ENCODE measurements at places on chromosomes 3 and 15. TPM values are rescaled to one million over a fixed set of nuclear protein-coding genes. Genes with fewer than 3 reads are reported as not detected.

Gene ADGRG7
- total RNA-seq: not detected

Gene CISH
- 351 TPM for total RNA-seq

Gene KLHL40
- total RNA-seq: not detected

Gene ITIH1
- not detected for total RNA-seq

Gene ZNF860
- total RNA-seq: 1.8 TPM

DNA sequence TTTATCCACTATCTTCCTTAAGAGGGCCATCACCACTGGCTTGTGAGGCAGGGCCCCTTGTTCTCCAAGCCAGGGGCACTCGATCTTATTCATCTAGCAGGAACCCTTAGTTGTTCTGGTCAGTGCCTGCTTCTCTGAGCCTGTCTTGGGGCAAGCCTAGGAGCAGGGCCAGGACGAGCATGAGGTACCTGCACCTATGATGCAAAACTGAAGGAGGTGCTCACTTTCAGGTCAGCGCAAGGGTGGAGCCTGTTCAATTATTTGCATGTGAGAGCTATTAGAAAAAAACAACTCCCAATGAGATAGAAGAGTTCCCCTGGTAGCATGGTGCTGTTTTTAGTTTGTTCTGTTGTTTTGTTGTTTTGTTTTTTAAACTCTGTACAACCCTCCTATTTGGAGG, 5.0 kb upstream of the CD276 start:
- no peaks in the 10 kb centered on the region for H3K36me3 ChIP-seq
- H3K27ac ChIP-seq: no peak overlapping the region
- H3K4me1 ChIP-seq: peaks cover 25% of the 10 kb centered on the region
- H3K4me3 ChIP-seq: no peak overlapping the region
- H3K27me3 ChIP-seq: peaks cover 20% of the 10 kb centered on the region

GRCh38 chr3:18888370-18888769, 259.9 kb upstream of the KCNH8 start:
- peaks cover 3% of the 10 kb centered on the region for H3K27me3 ChIP-seq
- no peak overlapping the region for H3K27ac ChIP-seq
- no peak for DNase-seq
- no peak overlapping the region for H3K4me3 ChIP-seq
- H3K4me1 ChIP-seq: peaks cover 30% of the 10 kb centered on the region

DNA sequence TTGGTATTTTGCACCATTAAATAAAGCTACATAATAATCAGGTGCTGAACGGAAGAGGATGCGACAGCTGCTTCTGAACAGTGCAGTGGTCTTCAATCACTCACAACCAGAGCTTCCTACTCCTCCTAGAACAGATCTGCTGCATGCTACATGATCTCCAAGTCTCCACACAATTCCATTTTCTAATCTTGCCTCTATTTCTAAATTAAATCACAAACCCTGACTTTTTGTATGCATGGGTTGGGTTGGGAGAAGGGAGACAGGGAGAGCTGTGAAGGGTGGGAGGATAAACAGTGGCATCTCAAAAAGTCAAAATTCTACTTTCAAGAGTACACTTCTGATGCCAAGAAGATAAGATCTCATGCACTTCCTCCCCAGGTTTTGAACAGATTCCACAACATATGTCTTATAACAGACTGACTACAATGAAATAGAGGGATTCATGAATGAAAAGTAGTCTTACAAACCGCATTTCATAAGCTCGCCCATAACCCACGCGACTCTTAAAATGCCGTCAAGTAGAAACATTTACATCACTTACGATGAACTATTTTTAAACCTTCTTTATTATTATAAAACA, 57.2 kb downstream of the CHSY1 start:
- H3K4me1 ChIP-seq: peaks cover 88% of the 10 kb centered on the region
- peak overlapping the region; percentile 66 for H3K27ac ChIP-seq
- no peaks in the 10 kb centered on the region for H3K27me3 ChIP-seq
- peaks cover 57% of the 10 kb centered on the region for H3K36me3 ChIP-seq

GRCh38 chr3:116039651-116039985, 405.7 kb downstream of the LSAMP start:
- no peak overlapping the region for H3K4me3 ChIP-seq
- no peaks in the 10 kb centered on the region for H3K36me3 ChIP-seq
- DNase-seq: no peak
- H3K27ac ChIP-seq: no peak overlapping the region

DNA sequence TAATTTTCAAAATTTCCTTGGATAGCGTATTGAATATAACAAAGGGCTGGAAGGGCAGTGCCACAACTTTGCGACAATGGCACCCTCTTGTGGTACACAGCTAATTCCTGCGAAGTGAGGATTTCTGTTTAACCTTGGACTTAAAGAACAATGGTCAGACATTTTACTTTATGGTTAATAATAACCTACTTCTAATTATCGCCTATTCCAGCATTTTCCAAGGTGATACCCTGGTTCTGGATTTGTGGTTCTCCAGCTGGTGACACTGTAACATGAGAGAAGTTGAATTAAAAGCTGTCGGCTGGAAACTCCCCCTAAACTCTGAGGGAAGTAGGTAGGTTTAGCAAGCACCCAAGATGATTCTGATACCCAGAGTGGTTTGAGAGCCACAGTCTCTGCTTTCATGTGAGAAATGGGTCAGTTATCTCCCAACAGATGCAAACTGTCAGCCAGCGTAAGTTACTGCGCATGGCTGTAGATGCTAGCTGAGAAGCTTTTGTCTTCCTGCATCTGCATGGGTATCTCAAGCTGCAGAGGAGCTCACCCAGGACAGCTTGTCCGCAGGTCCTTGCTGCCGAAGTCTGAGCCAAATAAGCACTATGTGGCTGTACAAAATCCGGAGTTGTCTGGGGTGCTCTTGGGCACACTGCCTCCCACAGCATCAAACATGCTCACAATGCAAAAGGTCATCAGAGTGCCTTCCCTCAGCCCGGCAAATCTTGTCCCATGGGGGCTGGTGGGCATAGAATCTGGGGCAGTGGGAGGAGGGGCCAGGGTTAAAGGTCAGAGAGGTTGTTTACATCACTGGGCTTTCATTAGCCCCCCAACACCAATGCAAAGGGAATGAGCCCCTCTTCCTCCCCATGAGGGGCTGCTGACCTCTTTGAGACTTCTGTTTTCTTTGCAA, 6.6 kb upstream of the CHSY1 start:
- H3K4me1 ChIP-seq: peaks cover 27% of the 10 kb centered on the region
- no peak overlapping the region for H3K4me3 ChIP-seq
- peaks cover 16% of the 10 kb centered on the region for H3K27me3 ChIP-seq
- no peaks in the 10 kb centered on the region for H3K36me3 ChIP-seq

GRCh38 chr15:34610354-34610753, 26.9 kb upstream of the GOLGA8B start:
- H3K36me3 ChIP-seq: no peaks in the 10 kb centered on the region
- peaks cover 13% of the 10 kb centered on the region for H3K4me1 ChIP-seq
- no peak overlapping the region for H3K4me3 ChIP-seq
- no peak overlapping the region for H3K27ac ChIP-seq

DNA sequence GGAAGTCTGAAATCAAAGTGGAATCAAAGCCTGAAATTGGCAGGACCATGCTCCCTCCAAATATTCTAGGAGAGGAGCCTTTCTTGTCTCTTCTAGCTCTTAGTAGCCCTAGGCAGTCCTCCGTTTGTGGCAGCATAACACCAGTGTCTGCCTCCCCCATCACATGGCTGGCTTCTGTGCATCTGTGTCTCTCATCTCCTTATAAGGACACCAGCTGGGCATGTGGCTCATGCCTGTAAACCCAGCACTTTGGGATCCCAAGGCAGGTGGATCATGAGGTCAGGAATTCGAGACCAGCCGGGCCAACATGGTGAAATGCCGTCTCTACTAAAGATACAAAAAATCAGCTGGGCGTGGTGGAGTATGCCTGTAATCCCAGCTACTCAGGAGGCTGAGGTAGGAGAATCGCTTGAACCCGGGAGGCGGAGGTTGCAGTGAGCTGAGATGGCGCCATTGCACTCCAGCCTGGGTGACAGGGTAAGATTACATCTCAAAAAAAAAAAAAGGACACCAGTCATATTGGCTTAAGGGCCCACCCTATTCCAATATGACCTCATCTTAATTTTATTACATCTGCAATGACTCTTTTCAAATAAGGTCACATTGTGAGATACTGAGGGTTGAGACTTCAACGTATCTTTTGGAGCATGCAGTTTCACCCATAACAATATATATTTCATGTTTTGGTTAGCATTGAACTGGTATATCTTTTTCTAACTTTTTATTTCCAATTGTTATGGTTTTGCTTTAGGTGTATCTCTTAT, 148.0 kb upstream of the TPM1 start:
- H3K4me1 ChIP-seq: no peaks in the 10 kb centered on the region
- peaks cover 9% of the 10 kb centered on the region for H3K27me3 ChIP-seq
- no peaks in the 10 kb centered on the region for H3K36me3 ChIP-seq

DNA sequence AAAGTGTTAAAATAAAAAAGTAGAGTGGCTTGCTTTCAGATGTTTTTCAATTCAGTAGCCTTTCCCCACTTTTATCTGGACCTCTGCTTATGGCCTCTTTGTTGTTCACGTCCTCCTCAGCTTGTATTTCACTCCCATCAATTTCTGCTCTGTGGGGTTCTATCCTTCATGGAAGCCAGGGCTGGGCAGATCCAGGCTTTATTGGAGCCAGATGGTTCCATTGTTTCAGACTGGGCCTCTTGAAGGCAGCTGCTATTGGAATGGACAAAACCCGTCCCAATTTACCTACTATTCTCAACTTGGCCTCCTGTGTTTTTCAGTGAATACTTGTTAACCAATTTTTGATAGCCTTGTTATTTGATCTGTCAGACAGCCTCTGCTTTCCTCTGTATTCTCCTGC, 10.9 kb upstream of the AADACL2 start:
- DNase-seq: no peak
- no peaks in the 10 kb centered on the region for H3K4me1 ChIP-seq
- H3K4me3 ChIP-seq: no peak overlapping the region

DNA sequence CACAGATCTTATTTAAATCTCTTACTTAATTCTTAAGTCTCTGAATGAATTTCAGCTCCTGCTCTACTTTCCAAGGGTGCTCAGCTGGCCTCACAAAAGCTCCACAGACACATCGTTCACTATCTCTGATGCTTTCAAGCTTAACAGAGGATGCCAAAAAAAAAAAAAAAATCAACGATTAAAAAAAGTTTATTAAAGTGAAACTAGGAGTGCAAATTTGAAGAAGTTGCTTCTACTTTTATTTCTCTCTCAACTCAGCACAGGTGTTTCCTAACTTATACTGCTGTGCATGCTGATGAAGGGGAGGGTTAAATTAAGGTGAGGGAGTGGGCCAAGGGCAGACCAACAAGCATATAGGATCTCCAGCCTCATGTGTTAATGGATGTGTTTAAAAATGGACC, 157.2 kb downstream of the TIGIT start:
- DNase-seq: no peak
- peaks cover 12% of the 10 kb centered on the region for H3K27me3 ChIP-seq
- H3K36me3 ChIP-seq: no peaks in the 10 kb centered on the region
- no peak overlapping the region for H3K27ac ChIP-seq
- no peak overlapping the region for H3K4me3 ChIP-seq

DNA sequence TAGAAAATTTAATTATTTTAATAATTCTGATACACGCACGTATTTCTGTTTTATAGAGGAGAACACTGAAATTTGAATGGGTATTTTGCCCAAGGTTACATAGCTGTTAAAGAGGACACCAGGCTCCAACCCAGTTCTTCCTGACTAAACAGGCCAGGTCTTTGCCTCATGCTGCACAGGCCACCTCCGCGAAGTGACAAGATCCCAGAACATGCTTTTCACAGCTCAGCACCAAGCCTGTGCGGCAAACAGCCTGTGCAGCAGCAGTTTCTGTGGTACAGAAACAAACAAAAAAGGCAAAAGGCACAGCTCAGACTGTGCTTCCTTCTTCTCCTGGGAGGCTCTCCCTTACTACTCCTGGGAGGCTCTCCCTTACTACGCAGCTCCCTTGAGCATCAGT, 6.5 kb downstream of the FOXL2 start:
- peaks cover 87% of the 10 kb centered on the region for H3K27me3 ChIP-seq
- no peak for DNase-seq
- H3K4me3 ChIP-seq: no peak overlapping the region
- H3K36me3 ChIP-seq: peaks cover 3% of the 10 kb centered on the region
- no peak overlapping the region for H3K27ac ChIP-seq
- peaks cover 23% of the 10 kb centered on the region for H3K4me1 ChIP-seq

GRCh38 chr3:45610119-45610518, 15.6 kb downstream of the LIMD1 start:
- H3K27me3 ChIP-seq: no peaks in the 10 kb centered on the region

Measured in activated T-helper 2 cell treated with anti-CD3 and anti-CD28 coated beads, Interferon-gamma antibody, Interleukin-2, Interleukin-4, amounts not matched to agents 10 μg/mL and 5 μg/mL and 100 μg/mL, durations not matched to agents 14 hours and 24 hours and 36 hours (primary cell).